ENCODE measurements at places on chromosomes 7 and 10.

DNA sequence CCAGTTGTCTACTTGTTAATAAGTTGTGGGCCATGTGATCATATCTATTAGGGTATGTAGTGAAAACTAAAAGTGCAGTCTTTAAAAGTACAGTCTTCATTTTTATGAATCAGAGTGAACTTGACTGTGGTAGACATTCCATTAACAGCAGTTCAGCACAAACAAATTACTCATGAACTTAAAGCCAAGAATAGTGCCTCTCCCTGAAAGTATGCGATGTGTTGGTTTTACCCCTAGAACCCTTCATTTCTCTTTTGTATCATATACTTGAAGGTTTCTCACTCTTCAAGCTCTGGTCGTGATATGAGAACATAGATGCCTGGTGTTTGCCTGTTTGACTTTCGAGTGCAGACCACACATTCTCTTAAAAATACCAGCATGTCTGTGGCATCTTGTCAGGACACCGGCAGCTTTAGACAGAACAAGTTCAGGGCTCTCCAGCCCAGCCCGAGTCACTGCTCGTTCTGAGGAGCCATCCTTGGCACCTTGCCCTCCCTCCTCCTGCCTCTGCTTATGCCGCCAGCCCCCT is 159.3 kb downstream of the LCOR start:
- no peak for DNase-seq

DNA sequence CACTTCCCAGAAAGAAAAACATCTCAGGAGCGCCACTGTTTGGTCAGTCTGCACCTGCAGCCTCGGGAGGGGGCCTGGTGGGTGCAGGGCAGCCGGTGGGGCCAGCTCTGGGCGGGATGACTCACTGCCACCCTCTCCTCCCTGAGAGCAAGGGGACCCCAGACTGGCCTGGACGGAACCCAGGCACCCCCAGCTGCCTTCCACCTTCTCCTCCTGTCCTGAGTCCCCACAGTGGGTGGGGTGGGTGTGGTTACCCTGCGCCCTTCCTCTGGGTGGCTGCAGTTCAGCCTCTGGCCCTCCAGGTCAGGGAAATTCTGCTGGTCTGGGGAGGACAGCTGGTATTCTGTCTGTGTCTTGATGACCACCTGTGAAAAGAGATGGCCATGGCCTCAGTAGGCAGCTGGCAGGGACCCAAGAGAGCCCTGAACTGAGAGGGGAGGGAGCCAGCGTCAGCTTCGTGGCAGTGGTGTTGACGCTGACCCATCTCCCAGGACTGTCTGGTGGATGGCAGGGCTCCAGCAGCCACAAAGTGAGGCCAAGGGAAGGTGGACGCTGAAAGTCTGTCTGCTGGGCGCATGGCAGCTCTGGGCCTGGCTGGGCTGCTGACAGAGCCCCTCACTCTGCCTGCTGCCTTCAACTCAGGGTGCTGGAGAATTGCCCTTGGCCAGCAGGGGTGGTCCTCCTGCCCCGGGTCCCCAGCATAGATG is 8.9 kb downstream of the CALY start:
- DNase-seq, result no peak

GRCh38 chr10:60422809-60423208 is 33.1 kb upstream of the ANK3 start:
- no peak for DNase-seq

GRCh38 chr10:86130737-86131475 is 235.7 kb downstream of the GRID1 start:
- DNase-seq, result no peak

- no peak for DNase-seq
These were observed 333.0 kb downstream of the SFMBT2 start for GRCh38 chr10:7077880-7078279.

Data from neural crest cell (in vitro differentiated cells).